ENCODE measurements at places on chromosomes 5 and 9.

DNA sequence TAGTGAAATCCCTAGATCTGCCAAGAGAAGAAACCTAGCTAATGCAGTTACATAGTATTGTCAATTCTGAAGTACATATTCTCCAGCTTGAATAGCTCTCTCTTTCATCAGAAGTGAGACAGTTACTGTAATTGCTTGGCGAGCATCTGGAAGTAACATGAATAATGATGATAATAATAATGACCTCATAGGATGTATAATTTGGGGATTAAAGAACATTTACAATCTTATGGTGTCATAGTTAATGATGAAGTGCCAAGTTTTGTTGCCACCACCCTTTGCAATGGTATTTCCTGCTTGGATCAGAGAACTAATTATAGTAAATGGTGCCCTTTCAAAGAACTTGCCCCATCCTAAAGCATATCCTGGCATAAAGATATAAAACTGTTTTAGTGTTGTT is 201.4 kb downstream of the ADAMTSL1 start:
- DNase-seq = no peak

DNA sequence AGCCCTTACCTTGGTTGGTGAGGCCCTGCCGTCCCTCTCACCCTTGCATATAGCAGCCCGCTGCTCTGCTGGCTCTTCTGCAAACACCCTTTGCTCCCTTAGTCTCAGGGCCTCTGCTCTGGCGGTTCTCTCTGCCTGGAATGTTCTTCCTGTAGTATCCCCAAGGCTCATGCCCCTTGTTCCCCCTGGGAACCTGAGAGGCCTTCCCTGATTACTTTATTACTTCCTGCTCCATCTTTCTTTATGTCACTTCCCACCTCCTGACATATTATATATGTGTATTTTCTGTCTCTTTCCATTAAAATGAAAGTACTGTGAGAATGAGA is 73.9 kb upstream of the SPRY4 start:
- DNase-seq = no peak

DNA sequence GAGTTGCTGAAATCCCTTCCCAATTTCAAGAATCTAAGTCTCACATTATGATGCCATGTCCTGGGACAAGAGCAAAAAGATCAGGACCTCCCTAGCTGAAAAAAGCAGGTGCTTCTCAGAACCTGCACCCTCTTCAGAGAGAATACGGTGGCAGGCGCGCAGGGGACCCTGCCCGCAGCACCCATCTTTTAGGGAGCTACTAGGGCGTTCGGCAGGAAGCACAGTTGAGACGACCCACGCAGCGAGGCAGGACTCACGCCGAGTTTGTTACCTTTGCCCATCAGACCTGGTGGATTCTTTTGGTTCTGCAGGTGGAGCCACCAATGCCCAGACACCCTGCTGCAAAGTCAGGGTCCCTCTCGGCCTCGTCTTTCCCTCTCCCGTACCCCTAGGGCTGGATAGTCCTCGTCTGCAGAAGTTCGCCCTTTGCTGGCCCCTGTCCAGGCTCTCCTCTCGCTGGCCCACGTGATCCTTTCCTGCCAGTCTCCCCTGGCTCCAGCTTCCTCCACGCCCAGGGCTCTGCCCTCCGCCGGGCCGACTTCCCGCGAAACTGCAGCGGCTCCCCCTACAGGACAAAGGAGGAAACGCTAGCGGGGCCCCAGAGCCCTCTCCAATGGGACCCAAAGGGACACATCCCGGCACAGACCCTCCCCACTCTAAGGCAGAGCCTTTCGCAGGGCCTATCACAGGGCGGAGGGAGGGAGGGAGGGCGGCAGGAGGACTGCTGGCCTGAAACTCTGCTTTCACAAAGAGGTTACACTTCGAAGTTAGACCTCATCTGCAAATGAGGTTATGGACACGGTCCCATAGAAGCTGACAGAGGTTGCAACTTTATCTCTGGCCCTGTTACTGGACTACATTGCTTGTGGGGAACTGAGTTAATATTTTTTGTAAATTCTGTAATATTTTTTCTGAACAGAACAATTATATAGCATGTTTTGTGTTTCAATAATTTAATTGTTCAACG is 28.8 kb downstream of the TMEM174 start:
- DNase-seq = peak; percentile 51

- no peak for DNase-seq
Measured at GRCh38 chr5:14362491-14362890, 219.1 kb upstream of the OTULINL start.

- DNase-seq = no peak
Measured at GRCh38 chr5:78927657-78928282, 57.3 kb downstream of the ARSB start.

DNA sequence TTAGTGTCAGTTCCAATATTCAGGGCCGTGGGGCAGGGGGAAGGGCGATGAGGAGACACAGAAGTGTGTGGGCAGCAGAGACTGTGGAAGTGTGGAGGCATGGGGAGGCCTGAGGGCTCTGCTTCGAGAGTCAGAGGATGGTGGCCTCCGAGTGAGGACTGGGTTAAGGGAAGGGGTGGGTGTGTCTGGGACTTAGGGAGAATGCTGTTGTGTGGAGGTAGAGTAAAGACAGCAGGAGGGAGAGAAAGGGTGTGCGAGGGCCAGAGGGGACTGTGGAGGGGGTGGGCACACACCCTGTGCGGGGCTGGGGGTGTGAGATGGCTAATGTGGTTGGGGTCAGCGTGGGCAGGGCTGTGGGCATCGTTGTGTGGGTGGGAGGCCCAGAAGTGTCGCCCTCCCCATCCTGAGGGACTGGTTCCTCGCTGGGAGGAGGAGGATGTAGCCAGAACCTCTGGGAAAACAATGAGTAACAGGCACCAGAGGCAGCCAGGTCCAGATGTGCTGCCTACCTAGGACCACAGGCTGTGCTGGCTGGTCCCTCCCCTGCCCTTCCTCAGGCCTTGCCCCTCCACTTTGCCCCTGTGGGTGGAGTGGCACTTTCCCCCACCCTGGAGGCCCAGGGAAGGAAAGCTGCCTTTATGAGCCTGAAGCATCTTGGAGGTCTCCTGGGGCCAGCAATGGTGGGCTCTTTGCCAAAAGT is 4.2 kb downstream of the USP20 start:
- DNase-seq = no peak

- DNase-seq = no peak
Measured at GRCh38 chr9:69453746-69454145, 128.7 kb downstream of the ENTREP1 start.

DNA sequence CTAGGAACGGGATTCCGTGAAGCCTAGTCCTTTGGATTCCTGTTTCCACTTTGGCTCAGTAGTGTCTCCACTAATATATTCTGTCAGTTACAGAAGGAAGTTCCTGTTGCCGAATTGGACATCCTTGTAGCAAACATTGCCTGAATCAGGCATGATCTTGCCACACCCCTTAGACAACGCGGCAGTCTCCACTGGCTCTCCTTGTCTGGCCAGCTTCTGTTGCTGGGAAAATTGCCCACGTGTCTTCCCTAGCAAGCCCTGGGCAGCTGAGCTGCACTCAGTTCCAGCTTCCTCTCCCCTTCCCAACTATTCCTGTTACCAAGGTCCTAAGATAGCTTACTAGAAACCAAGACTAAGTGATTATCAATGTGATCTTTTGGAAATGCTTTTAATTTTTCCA is 316.6 kb upstream of the RIOK2 start:
- DNase-seq = no peak

- DNase-seq = no peak
Measured at GRCh38 chr9:123914517-123915196, 15.3 kb downstream of the DENND1A start.

GRCh38 chr5:126525630-126526245 is 69.3 kb downstream of the ALDH7A1 start:
- no peak for DNase-seq

DNA sequence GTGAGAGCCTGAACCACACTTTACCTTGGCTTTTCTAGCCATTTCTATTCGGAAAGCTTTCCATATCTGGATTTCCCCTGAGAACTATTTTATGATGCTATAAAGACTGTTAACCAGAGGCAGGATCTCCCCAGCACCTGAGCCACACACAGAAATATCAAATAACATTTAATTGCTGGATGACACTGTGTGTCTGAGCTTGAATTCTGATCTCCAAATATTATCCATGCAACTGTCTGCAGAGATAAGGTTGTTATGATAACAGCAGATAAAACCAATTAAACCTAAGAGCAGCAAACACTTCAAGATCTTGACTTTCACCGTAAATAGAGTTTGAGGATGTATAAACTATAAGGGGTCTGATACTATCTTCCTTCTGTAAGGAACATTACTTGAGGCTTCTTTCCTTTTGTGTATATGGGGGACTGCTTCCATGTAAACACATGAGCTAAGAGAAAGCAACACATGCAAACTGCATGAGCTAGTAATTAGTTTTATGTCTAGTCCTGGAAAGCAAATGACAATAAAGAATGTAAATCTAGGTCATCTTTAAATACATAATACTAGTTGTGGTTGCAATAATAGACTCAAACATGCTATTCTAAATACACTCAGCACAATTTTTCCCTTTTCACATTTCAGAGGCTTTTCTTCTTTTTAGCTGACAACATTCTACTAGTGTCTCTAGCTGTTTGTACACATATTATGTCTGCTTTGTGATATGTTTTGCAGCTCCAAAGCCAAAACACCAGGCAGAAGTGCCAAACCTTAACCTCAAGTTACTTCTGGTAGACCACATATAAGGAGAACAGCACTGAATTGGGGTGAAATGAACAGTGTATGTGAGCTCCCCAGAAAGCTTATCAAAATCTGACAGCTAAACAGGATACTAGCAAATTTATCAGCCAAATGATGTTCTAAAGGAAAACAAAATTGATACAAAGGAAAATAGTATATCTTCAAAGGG is 136.5 kb downstream of the EFNA5 start:
- DNase-seq = no peak

DNA sequence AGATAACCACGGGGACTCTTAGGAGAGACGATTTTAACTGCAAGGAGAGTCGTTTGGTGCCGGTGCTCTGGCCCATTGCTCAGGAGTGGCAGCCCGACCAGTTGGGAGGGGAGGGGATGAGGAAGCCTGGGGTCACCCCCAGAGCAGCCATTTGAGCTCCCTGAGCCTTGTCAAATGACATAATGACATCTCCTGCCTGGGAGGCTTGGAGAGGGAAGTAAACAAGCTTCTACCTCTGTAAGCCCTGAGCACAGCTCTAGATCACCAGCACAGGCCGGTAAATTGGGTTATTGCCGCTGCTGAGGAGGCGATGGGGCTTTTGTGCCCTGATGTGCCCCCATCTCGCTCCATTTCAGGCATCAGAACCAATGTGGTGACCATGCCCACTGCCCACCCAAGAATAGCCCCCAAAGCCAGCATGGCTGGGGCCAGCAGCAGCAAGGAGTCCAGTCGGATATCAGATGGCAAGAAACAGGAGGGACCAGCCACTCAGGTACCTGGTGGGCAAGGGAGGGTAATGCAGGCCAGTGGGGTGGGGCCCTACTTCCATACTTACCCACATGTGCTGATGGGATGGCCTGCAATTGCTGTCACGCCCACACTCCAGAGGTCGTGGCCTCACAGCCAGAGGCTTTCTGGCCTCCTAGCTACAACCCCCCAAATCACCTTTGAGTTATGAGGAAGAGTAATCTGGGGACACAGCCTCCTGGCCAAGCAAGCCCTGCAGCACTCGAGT is 23.0 kb downstream of the CD74 start:
- no peak for DNase-seq

DNA sequence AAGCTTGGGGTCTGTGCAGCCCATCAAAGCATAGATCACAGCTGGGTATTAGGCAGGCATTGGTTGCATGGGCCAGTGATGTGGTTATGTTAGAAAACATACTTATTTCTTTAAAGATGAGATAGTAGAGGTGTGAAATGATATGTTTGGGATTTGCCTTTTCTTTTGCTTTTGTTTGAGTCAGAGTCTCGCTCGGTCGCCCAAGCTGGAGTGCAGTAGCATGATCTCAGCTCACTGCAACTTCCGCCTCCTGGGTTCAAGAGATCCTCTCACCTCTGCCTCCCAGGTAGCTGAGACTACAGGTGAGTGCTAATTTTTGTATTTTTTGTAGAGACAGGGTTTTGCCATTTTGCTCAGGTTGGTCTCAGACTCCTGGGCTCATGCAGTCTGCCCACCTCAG is 84.8 kb downstream of the PDE6A start:
- no peak for DNase-seq

DNA sequence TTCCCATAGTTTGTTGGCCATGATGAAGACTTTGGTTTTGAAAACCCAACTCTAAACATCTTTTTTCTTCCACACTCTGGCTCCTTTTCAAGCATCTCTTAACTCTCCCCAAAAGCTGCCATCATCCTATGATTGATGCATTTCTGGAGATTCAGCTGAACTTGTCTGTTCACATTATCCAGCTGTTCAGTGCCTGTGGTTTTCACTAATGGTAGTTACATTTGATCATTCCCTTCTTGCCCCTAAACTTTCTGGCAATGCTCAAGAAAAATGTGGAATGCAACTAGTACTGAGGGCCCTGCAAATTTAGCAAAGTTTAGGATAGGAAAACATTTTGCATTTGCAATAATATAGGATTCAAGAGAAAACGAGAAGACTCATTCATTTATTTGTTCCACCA is 267.5 kb downstream of the ENC1 start:
- DNase-seq = no peak

DNA sequence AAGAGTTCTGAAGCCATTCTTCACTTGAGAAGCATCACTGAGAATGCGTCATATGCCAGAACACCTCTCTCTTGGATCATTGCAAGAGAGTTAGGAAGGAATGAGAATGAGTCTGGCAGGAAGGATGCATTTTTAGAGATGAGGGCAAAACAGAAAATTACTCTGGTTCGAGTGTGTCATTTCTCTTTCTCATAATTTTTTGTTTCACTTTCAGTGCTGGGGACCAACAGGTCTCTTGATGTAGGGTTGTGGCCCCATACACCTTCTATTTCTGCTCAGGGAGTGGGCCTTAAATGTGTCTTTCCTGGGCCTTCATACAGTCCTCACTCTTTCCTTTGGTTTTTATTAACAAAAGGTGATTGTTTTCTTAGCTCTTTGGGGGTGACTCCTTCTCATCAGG is 302.4 kb downstream of the NR3C1 start:
- no peak for DNase-seq

- DNase-seq = no peak
Measured at GRCh38 chr5:80756292-80756691, 101.5 kb upstream of the DHFR start.

- no peak for DNase-seq
Measured at GRCh38 chr9:108150736-108151586, 661.4 kb upstream of the KLF4 start.

GRCh38 chr5:148937830-148938521 is 111.6 kb downstream of the ADRB2 start:
- no peak for DNase-seq

DNA sequence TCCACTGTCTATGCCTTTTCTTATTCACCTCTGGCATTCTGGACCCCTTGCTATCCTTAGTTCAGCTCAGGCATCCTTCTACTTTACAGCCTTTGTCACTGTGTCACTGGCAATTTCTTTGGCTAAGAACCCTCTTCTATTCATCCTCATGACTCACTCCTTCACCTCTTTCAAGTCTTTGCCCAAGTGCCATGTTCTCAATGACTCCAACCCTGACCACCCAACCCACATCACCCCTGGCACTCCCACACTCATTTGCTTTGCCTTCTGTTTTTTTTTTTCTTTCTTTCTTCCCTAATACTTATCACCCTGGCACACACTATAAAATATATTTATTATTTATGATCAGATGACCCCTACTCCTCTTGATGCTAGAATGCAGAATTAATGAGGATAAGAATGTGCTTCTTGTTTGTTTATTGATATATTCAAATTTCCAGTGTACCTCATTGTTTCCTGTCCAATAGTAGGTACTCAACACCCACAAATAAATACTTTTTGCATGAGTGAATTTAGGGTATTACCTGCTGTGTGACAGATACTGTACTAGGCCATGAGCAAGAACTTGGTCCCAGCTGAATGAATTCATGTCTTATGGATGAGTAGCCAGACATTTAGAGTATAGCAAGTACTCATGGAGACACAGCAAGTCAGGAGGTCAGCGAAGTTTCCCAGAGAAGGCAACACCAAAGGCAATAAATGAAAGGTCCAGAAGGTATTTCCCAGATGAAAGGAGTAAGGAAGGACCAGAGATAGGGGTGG is 236.1 kb downstream of the PAPPA start:
- no peak for DNase-seq
